ENCODE measurements at places on chromosomes 4 and X.

DNA sequence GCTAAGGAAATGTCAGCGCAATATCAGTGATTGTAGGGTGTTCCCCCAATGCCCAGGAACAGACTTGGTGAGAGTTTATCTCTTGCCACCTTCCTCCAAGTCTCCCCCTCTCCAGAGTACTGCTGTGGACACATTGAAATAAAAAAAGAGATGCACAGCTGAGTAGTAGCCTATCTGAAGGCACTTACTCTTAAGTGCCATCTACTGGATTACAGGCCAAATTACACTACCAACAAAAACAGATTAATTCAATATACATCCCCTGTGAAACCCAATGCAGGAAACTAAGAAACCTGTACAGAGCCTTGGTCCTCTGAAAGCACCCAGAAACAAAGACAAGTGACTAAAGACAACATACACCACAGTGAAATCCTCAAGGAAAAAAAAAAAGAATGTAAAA is 460.3 kb downstream of the ZIC3 start:
- no peak for DNase-seq

DNA sequence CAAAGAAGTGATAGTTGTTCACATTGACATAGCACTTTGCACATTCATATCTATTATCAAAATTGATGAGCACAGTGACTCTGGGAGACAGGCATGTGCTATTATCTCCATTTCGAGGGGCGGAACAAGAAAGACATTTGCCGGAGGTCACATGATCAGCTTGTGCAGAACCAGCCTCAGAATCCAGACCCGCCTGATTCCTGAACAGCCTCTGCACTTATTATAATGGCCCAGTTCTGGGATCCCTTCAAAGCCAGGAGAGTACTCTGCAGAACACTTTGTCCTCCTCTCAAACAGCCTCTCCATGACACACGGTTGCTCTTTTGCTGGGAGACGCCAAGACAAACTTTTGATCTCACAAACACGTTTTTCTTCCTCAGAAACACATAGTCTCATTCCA is 48.4 kb downstream of the RWDD4 start:
- DNase-seq: no peak

DNA sequence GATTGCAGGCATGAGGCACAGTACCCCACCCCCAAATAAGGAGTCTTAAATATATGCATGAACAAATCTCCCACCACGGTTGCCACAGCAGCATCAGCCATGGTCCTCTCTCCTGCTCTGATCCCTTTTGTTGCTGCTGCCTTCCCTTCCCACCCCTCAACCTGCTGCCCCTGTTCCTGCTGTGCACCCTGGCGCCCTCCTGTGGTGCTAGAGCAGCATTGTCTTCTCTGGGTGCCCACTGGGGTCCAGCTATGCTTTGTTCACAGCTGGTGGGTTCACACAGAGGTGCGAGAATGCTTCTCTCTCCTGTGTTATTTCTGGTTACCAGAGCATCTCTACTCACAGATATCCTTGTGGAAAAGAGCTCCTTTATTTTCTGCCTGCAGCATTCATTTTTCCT is 116.2 kb downstream of the GATB start:
- no peak for DNase-seq

- DNase-seq: no peak
Observed at GRCh38 chrX:132333351-132333750, 114.1 kb upstream of the RAP2C start.

GRCh38 chrX:23788521-23788920 is 5.5 kb downstream of the SAT1 start:
- DNase-seq: no peak

- DNase-seq: no peak
Observed at GRCh38 chrX:82666355-82666754, 841.7 kb upstream of the POU3F4 start.

GRCh38 chrX:138740341-138740740 is 28.8 kb upstream of the FGF13 start:
- no peak for DNase-seq

- no peak for DNase-seq
Observed at GRCh38 chr4:168908093-168908492, 102.0 kb downstream of the CBR4 start.

- DNase-seq: no peak
Observed at GRCh38 chrX:109714340-109714958, 18.6 kb downstream of the ACSL4 start.

DNA sequence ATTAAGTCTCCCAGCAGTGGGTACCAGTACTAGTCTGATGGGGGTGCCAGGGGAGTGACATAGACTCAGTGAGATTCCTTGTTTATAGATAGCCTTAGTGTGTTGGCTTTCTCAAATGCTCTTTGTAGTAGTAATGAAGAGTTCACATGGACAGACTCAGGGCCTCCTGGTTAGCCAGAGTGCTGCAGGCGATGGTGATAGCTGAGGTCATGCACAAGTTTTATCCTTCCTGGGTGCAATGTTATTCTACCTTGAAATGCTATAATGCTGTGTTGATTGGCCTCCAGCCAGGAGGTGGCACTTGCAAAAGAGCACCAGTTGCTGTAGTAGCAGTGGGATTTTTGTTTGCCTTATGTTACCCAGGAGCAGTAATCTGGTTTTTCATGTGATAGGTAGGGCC is 35.5 kb upstream of the ADH4 start:
- no peak for DNase-seq

DNA sequence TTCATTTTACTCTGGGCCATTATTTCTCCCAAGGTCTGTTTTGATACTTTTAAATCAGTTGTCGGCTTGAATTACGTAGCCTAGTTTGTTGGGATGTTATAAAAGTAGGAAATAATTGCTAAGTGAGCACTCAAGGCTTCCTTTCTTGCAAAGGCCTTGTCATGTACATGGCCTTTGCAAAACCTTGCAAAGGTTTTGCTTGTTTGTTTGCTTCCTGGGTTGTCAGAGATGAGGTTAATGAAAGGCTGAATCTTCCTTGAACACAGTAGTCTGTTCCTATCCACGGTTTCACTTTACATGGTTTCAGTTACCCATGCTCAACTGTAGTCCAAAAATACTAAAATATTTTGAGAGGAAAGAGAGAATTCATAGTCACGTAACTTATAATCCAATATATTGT is 113.5 kb downstream of the NAA11 start:
- no peak for DNase-seq

GRCh38 chrX:23822841-23823240 is 39.9 kb downstream of the SAT1 start:
- DNase-seq: no peak

GRCh38 chr4:83178029-83178428 is 63.5 kb upstream of the PLAC8 start:
- no peak for DNase-seq

- no peak for DNase-seq
Observed at GRCh38 chrX:118631586-118631985, 95.8 kb upstream of the IL13RA1 start.

DNA sequence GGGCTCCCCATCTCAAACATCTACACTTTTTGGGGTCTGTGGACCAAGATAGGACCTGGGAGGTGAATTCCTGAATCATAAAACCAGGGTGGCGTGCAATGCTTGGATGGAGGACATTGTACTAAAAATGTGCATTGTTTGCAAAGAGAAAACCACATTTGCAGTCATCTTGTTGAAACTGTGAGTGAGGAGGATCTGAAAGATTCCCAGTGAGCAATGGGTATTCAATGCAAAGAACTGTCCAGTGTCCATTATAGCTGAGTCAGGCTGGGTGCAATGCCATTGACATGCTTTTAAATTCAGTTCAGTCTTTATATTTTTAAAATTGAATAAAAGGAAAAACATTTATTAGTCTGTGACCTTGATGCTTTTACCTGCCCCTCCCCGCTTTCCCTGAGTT is 215.7 kb downstream of the STK32B start:
- DNase-seq: no peak

DNA sequence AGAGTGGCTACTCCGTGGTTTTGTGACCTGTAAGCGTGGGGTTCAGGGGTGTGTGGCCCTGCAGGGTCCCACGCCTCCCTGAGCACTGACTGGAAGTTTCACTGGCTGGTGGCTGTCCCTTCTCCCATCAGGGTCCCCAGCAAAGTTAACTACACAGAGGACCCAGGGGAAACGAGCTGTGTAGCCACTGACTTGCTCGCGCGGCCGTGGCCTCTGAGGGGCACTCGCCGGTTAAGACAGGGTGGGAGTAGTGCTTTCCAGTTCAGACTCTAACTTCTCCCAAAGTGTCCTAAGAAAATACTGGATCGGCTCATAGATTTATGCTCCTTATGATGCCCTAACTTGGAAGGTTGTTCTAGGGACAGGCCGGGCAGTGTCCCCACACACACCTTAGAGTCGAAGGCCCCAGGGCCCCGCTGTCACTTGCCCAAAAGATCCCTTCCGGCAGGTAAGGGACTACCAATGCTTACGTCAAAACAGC is 28.2 kb downstream of the NELFA start:
- DNase-seq: no peak

- no peak for DNase-seq
Observed at GRCh38 chr4:11421116-11421515, 7.6 kb downstream of the HS3ST1 start.

GRCh38 chrX:150405006-150405405 is 41.9 kb downstream of the MAMLD1 start:
- DNase-seq: no peak

- no peak for DNase-seq
Observed at GRCh38 chrX:139811942-139812629, 104.1 kb upstream of the MCF2 start.

DNA sequence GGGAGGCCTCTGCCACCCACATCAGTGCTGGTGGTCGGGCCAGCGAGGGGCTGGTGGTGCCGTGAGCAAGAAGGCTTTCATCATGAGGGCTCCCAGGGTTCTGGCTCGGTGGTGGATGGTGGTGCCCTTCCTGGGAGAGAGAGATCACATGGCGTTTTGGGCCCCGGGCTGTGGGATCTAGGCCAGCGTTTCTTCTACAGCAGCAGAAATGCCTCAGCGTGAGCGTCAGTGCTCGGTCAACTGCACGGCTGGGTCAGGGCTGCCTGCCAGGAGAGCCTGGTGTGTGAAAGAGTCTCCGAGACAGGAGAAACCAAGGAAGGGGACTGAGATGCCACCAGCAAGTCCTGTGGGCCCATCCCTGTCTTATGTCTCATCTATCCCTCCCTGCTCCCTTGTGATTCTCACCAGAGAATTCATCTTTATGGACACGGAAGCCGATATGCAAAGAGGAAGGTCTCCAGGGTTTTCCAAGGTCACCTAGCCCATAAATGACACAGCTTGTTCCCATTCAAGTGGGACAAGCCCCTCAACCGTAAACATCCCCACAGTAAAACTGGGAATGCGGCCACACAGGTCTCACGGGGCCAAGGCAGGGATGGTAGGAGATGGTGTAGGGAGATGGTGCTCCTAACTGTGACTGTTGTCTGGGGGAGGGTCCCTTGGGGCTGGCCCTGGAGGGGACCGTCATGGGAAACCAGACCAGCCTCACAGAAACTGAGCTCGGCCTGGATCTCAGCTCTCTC is 99.2 kb downstream of the SORCS2 start:
- DNase-seq: no peak

DNA sequence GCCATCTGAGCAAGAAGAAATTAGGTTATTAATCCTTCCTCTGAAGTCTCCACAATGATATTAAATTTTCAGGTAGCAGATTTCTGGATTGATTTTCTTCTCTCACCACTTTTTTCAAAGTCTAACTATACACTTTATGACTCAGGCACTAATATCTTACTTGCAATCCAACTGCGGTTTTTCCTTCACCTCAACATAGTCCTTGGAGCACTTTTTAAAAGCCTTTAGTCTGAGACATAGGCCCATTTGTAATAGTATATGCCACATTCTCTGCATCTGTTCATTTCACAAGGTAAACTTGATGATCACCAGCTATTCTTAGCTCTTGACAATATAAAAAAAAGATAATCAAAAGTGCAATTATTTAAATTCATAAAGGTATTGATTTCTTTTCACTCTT is 55.9 kb upstream of the EDNRA start:
- no peak for DNase-seq

DNA sequence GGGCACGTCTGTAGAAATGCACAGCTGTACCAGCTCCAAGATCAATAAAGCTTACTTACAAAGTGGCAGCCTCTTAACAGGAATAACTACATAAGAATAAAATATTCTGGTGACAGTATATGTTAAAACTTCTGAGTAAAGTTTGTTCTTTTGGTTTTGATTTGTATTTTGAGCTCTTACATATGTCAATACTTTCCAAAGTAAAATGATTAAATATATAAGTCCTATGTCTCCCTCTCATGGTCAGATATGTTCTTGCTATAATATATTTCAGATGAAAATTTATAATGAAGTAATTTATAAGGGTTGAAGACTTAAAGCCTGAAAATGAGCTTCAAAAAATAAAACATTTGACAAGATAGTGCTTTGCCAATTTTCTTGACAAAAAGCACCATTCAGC is 254.4 kb downstream of the NPFFR2 start:
- DNase-seq: no peak

GRCh38 chr4:21248331-21248730 is 548.1 kb downstream of the PACRGL start:
- no peak for DNase-seq

DNA sequence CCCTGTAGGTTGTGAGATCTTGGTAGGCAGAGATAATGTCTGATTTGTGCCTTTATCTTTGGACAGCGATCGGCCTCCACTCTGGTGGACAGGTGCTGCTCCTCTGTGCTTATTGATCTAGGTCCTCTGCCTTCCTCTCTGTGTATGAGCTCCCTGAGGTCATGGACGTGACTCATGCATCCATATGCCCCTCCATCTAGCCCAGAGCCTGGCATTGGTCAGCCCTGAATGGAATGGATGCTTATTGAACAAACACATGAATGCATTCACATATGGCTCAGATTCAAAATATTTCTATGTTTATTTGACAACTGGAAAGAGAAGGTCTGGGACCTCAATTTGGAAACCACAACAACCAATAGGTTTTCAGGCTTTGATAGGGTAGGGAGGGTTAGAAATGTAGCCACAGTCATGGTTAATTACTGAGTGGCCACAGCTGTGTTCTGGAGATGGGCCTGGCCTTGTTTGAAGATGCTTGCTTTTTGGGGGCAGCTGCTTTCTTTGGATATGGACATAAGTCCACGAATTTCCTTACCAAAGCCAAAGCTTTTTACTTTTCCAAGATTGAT is 76.2 kb downstream of the SEL1L3 start:
- no peak for DNase-seq

- DNase-seq: no peak
Observed at GRCh38 chr4:165207016-165207430, 338 bp upstream of the KLHL2 start.

- DNase-seq: no peak
Observed at GRCh38 chrX:119942173-119942819, 1.3 kb downstream of the NKAP start.

- no peak for DNase-seq
Observed at GRCh38 chrX:47915886-47916493, 79.3 kb downstream of the ZNF81 start.

Measured in CD4-positive, alpha-beta T cell treated with Interleukin-12 subunit alpha and Interleukin-12 subunit beta, for 1 hour (primary cell).